ENCODE measurements at places on chromosomes 4 and X.

- DNase-seq: no peak
Measured at GRCh38 chrX:96204928-96205327, 479.7 kb upstream of the DIAPH2 start.

DNA sequence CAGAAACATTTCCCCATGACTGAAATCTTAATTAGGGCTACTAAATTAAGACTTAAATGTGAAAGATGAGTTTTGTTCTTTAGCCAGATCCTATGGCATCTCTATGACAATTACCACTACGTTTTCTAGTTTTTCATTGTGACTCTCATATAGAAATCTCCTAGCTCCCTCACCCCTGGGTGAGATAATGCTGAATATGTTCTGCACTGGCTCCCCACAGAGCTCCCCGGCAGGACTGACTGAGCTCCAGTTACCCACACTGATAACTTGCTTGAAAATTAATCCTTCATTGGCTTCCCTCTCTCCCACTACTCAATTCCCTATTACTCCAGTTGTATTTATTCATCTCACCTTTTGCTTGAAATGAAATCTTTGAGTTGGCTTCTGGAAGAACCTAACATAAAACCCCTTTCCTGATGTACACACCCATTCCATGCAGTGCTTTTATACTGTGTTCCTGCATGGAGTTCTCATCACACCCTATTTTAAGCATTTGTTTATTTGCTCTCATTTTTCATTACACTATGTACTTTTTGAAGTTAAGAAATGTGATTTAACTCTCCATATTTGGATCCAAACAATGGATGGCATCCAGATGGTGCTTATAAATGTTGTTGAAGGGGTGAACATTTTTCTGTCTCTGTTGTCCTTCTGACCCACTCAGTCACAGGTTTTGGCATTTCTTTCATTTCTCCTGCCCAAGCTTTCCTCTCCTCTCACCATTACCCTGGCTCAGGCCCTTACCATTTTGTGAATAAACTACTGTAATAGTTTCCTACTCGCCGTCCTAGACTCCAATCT lies 623.4 kb downstream of the SPRY1 start:
- no peak for DNase-seq

GRCh38 chr4:9976293-9976692 lies 45.0 kb downstream of the SLC2A9 start:
- DNase-seq: no peak

DNA sequence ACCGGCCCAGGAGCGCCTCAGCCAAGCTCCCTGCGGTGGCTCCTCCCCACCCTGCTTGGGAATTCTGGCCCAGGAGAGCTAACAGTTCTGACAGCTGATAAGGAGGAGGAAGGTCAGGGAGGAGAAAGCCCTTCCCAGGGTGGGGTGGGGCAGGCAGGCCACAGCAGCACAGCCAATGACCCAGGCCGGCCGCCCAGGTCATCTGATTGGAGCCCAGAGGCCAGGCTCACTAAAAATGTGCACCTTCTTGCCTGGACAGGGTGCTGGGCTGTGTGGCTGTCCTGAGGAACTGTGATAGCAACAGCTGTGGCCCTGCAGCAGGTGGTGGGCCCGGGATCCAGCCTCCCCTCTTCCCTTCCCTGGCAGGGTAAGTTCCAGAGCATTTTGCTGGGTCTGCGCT lies 17.2 kb upstream of the SH3TC1 start:
- DNase-seq: no peak

DNA sequence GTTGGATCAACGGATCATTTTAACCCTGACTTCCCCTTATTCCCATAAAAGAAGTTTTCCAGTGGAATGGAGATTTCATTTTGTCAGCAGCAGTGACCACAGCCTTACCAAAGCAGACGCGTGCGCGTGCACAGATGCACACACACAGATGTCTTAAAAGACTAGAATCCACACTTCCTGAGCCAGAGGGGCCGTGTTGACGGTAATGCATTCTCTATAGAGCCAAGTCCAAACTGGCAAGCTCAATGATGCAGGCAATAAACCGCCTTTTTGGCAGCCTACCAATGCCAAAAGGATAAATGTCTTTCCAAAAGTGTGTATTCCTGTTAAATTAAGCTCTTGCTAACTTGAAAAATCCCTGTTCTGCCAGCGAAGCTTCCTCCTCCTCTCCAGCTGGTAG lies 18.8 kb upstream of the CLDN34 start:
- DNase-seq: no peak

- no peak for DNase-seq
Measured at GRCh38 chr4:106604319-106605051, 235.9 kb upstream of the GIMD1 start.

DNA sequence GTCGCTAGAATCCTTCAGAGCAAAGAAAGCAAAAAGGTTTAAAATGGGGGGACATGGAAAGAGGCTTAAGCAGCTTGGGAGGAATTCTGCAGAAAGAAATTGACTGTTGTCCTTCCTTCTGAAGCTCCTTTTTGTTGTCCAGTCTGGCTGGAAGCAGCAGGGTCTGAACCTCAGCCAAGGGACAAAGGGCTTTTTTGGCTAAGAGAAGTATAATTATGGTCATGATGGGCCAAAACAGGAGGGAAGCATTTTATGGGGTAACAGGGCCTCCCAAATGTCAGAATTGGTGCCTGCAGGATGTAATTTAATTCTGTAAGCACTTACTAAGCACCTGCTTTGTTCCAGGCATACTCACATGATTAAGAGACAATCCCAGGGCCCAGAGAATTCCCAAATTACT lies 74.2 kb upstream of the CPEB2 start:
- DNase-seq: no peak

GRCh38 chr4:70288651-70289050 lies 46.1 kb upstream of the CABS1 start:
- no peak for DNase-seq

DNA sequence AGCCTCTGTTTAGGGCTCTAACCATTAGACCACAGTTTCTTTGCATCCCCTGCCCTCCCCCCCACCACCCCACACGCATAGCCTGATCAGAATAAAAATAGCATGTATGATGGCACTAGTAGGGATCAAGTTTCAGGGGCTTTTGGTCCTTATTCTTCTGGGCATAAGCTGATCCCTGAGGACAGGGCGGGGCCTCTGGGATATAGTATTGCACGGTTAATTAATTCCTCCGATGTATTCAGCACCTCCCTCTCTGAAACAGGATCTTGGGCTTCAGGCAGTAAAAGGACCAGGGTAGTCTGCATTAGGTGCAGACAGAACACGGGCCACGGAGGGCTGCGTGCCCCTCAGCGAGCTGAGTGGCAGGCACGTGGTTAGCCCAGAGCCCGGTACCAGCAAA lies 57.1 kb downstream of the ELF4 start:
- no peak for DNase-seq

GRCh38 chr4:183855323-183856190 lies 49.5 kb upstream of the STOX2 start:
- no peak for DNase-seq

DNA sequence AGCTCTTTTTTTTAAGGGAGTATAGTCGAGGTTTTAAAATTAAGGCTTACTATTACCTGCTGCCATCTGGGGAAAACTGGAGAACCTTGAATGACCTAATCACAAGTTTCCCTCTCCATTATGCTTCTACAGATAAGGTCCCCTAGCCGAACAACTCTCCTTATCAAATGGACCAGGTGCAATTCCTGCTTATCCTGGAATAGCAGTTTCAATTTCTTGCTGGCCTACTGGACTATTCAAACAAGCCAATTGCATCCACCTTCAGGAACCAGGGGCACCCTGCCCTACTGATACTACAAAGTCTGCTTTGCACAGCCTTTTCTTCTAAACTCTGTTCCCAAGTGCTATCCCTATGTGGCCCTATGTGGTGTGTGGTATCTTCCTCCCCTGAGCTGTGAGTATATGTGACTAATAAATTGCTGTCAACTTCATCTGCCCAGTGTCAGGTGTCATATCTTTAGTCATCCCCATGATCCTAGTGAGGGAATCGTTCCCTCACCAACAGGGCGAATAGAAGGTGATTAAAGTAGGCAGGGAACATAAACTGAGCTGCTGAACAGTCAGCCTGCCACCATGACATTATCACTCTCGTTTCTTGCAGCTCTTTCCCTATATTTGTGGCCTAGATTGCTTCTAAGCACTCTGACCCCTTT lies 128.5 kb downstream of the ATG4A start:
- DNase-seq: no peak

Data from stimulated activated CD4-positive, alpha-beta T cell treated with anti-CD3 and anti-CD28 coated beads, Interleukin-2, amount 100 ng/mL, for 24 hours (primary cell).